Sigmoid colon (tissue), 7 donors: ENCODE measurements at places on chromosomes 6 and 20. TPM values are rescaled to one million over a fixed set of nuclear protein-coding genes. Genes with fewer than 3 reads are reported as not detected.
A peak's percentile ranks its signal among the peaks of the same experiment; 100 is the strongest.

GRCh38 chr6:41536795-41537758, 9.1 kb upstream of the FOXP4 start:
- no peak overlapping the region for H3K27ac ChIP-seq
- H3K4me3 ChIP-seq, result no peak overlapping the region
- no peaks in the 10 kb centered on the region for H3K36me3 ChIP-seq
- no peak for DNase-seq

DNA sequence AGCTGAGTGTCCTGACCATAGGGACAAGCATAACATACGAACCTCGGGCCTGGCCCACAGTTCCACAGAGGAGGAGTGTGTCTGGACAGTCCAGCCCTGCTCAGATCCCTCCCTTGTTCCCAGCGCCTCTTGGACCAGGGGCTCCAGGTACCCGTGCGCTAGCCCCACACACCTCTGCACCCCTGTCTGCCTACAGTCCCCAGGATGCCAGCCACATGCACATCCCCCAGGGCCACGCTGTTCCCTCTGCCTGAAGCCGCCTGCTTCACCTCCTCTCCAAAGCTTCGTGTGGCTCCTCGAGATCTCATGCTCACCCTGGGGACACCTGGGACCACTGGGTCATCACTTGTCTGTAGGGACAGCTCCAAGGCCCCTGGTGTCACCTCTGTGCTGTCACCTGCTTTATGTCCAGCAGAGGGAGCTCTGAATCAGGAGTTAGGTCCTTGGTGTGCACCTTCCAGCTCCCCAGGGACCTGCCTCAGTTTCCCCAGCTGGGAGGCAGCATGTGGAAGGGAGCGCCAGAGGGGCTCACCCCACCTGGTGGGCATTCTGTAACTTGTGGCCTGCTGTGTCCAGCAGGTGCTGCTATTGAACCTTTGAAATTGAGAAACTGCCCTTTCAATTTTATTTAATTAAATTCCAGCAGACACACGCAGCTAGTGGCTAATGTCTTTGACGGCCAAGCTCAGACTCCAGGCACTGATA, 7.3 kb upstream of the YTHDF1 start:
- no peaks in the 10 kb centered on the region for H3K27me3 ChIP-seq
- peaks cover 14% of the 10 kb centered on the region for H3K4me1 ChIP-seq
- H3K4me3 ChIP-seq, result no peak overlapping the region
- no peaks in the 10 kb centered on the region for H3K36me3 ChIP-seq
- no peak overlapping the region for H3K27ac ChIP-seq

DNA sequence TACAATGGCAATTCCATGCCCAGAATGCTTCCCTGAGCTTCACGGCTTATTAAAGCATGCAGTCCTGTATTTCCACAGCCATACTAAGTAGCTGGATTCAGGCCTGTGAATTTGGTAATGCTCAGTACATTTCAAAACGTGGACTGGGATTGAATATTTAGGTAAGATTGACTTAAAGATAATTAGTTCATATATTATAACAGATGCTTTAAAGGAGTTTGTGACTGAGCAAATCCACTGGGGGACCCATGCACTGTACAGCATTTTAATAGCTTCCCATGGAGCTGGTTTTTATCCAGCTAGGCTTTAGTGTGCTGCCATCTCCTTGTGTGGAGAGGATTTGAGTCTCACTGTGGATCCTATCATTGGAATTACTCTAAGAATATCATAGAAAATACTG, 420.9 kb upstream of the FLRT3 start:
- no peaks in the 10 kb centered on the region for H3K27me3 ChIP-seq
- H3K4me1 ChIP-seq, result no peaks in the 10 kb centered on the region
- no peak overlapping the region for H3K4me3 ChIP-seq
- DNase-seq, result no peak
- H3K27ac ChIP-seq, result no peak overlapping the region
- H3K36me3 ChIP-seq, result no peaks in the 10 kb centered on the region

DNA sequence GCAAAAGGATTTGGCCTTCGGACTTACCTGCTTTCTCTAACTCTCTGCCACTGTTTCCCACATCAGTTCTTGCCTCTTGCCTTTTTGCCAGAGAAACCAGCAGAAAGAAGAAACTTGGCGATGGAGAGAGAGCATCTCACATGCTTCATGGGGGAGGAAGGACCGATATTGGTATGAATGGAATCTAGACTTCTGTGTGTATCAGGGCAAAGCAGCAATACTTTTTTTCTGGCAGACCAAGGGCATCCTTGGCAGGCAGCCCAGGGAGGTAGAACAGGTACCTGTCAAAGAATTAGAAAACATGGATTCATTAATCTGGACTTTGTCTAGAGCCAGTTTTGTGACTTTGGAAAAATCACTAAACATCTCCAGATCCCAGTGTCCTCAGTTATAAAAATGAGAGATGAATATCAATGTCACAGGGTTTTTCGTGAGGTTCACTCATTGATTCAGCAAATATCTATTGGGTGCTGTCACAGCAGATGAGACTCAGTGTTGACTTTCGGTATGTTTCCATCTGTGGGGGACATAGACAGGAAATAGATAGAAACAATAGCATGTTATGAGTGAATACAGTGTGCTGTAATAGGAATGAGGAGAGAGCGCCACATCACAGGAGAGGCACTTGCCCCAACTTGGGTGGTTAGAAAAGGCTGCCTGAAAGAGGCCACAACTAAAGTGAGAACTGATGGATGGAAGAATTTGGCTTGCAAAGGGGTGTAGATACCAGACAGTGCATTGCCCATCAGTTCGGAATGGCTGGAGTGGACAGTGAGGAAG, 114.1 kb downstream of the CD83 start:
- peaks cover 5% of the 10 kb centered on the region for H3K4me1 ChIP-seq
- H3K36me3 ChIP-seq, result no peaks in the 10 kb centered on the region
- H3K4me3 ChIP-seq, result no peak overlapping the region
- H3K27me3 ChIP-seq, result no peaks in the 10 kb centered on the region

DNA sequence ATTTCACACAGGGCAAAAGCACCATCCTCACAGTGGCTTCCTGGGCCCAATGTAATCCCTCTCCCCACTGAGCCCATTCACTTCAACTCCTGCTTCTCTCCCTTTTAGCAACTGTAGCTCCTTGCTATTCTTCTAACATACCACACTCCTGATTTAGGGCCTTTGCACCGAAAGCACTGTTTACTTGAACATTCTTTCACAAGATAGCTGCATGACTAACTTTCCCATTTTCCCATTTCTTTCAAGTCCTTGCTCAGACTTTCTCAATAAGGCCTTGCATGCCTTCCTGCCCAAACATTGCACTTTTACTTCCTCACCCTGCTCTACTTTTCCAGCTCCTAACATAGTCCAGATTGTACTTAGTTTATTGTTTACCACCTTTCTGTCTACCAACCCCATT, 73.0 kb downstream of the SHPRH start:
- no peaks in the 10 kb centered on the region for H3K36me3 ChIP-seq
- no peak for DNase-seq
- no peaks in the 10 kb centered on the region for H3K27me3 ChIP-seq
- peaks cover 24% of the 10 kb centered on the region for H3K4me1 ChIP-seq
- H3K4me3 ChIP-seq, result no peak overlapping the region

DNA sequence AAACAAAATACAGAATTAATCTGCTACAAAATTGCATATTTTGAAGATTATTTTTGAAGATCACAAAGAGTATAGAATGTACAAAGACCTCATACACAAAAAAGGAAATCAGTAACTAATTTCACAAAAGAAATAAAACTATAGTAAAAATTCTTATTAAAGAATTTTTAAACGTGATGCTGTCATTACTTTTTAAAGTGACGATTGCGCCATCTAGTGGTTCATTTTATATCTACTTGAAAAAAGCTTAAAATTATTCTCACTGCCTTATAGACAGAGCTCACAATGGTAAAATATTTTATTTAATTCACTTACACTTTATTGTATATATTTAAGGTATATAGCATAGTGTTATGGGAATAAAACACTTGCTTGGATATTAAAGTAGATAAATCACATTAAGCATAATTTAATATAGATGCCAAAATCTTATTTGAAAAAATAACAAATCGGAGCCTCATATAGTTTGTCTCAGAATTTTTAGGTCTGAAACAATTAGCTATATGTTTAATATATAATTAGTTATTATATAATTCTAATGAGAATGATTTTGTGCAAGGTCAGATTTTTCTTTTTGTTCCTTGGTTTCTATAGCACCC, 128.8 kb downstream of the PHF3 start:
- H3K27ac ChIP-seq, result no peak overlapping the region
- DNase-seq, result no peak
- no peaks in the 10 kb centered on the region for H3K4me1 ChIP-seq
- H3K27me3 ChIP-seq, result no peaks in the 10 kb centered on the region
- no peak overlapping the region for H3K4me3 ChIP-seq
- H3K36me3 ChIP-seq, result no peaks in the 10 kb centered on the region

- no peak for DNase-seq
- no peaks in the 10 kb centered on the region for H3K27me3 ChIP-seq
- H3K4me3 ChIP-seq, result no peak overlapping the region
- H3K36me3 ChIP-seq, result no peaks in the 10 kb centered on the region
Observed at GRCh38 chr6:134359302-134359701, 41.4 kb upstream of the SGK1 start.

- DNase-seq, result peak; percentile 43
- H3K27ac ChIP-seq, result no peak overlapping the region
- H3K4me1 ChIP-seq, result no peaks in the 10 kb centered on the region
- no peak overlapping the region for H3K4me3 ChIP-seq
- no peaks in the 10 kb centered on the region for H3K27me3 ChIP-seq
Observed at GRCh38 chr20:50588034-50588736, 78.0 kb downstream of the PTPN1 start.

DNA sequence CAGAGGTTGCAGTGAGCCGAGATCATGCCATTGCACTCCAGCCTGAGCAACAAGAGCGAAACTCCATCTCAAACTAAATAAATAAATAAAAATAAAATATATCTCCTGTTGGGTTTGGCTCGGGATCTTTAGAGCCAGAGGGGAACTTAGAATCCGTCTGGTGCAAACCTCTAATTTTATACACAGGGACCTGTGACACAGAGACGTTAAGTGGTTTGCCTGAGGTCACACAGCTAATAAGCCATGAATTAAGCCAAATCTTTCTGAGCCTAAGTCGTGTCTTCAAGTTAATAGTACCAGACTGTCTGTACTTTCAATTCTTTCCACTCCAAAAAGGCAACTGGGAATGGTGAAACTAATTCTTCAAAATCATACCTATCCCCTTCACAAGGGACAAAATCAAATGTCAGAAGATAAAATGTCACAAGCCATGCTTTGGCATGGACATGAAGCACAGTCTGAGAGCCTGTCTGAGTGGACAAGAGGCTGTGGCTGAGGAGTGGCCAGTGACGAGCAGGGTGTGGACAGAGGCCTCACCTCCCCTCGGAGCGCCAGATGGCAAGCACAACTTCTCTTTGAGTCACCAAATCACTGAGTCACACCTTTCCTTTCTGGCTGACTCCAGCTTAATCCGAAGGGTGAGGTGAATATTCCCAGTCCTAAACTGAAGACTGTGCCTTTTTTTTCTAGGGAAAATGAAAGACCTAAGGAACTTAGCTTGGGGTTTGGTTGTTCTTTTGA, 177.4 kb downstream of the TFAP2A start:
- H3K4me3 ChIP-seq, result no peak overlapping the region
- DNase-seq, result no peak
- no peaks in the 10 kb centered on the region for H3K4me1 ChIP-seq
- no peaks in the 10 kb centered on the region for H3K27me3 ChIP-seq

DNA sequence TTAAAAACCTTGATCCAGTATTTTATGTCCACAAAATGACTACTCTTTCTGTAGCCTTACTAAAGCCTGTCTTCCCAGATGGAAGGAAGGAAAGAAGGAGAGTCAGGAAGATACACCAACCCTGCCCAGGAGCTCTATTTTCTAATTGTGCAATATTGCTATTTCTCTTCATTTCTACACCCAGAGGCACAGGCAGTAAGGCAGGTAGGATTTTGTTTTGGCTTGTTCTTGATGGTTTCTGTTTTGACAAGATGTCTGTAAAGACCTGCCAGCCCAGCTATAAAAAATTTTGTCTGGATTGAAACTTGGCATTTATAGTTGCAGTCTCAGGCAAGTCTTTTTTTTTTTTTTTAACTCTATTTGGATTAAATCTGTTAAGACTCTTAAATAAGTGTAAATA, 587.5 kb upstream of the ARID1B start:
- no peaks in the 10 kb centered on the region for H3K27me3 ChIP-seq
- no peak for DNase-seq
- H3K4me1 ChIP-seq, result no peaks in the 10 kb centered on the region
- no peak overlapping the region for H3K4me3 ChIP-seq
- H3K36me3 ChIP-seq, result no peaks in the 10 kb centered on the region

GRCh38 chr20:9602847-9603183, 88.4 kb downstream of the LAMP5 start:
- DNase-seq, result no peak
- H3K36me3 ChIP-seq, result no peaks in the 10 kb centered on the region
- H3K27ac ChIP-seq, result no peak overlapping the region
- H3K4me1 ChIP-seq, result no peaks in the 10 kb centered on the region
- no peaks in the 10 kb centered on the region for H3K27me3 ChIP-seq

DNA sequence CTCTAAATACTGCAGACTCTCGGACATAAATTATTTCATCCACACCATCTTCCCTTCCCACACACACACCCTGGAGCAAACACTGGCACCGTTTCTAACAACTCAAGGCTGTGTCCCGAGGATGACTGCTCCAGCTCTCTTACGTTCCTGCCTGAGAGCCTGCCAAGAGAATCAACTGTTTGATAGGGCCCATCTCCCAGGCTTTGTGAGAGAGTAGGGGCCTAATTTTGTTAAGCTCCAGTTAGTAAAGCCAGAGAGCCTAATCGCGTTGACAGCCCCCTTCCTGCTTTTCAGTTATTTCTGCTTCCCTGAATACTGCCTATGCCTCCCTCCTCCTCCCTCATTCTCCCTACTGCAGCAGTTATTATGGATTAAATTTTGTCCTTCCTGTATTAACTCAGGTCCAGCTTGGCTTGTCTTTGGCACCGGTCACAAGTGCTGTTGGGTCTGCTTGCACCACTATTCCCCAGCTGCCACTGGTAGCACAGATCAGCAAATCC, 118.1 kb upstream of the TMEM181 start:
- H3K27ac ChIP-seq, result peak overlapping the region; percentile 41
- no peak for DNase-seq
- H3K4me1 ChIP-seq, result peaks cover 13% of the 10 kb centered on the region
- H3K4me3 ChIP-seq, result no peak overlapping the region
- no peaks in the 10 kb centered on the region for H3K36me3 ChIP-seq
- no peaks in the 10 kb centered on the region for H3K27me3 ChIP-seq

DNA sequence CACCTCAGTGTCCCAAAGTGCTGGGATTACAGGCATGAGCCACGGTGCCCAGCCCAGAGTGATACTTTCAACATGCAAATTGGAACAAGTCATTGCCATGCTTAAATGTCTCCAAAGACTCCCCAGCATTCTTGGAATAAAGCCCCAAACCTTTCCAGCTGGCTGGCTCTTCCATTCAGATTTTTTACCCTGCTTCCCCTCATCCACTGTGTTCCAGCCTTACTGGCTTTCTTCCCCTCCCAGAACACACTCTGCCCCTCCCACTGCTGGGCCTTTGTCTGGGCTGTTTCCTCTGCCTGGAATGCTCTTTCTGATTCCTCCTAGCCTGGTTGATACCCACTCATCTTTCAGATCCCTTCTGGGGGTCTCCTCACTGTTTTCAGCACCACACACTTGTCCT, 40.1 kb upstream of the NNAT start:
- H3K4me1 ChIP-seq, result no peaks in the 10 kb centered on the region
- H3K36me3 ChIP-seq, result no peaks in the 10 kb centered on the region
- no peak overlapping the region for H3K27ac ChIP-seq
- H3K4me3 ChIP-seq, result no peak overlapping the region
- DNase-seq, result peak; percentile 25

DOK5 gene
- total RNA-seq, result 1.6 TPM

TP53INP2 gene
- 30.4 TPM for total RNA-seq

C6orf58 gene
- not detected for total RNA-seq

ELOVL2 gene
- total RNA-seq, result 0.83 TPM

MYCT1 gene
- total RNA-seq, result 5.4 TPM
